ENCODE measurements at places on chromosomes 2 and 18.
A peak's percentile ranks its signal among the peaks of the same experiment; 100 is the strongest.

GRCh38 chr2:9752441-9753275, 90.6 kb upstream of the TAF1B start:
- no peak for DNase-seq

- peak; percentile 18 for DNase-seq
Observed at GRCh38 chr2:128577141-128577930, 258.7 kb upstream of the HS6ST1 start.

DNA sequence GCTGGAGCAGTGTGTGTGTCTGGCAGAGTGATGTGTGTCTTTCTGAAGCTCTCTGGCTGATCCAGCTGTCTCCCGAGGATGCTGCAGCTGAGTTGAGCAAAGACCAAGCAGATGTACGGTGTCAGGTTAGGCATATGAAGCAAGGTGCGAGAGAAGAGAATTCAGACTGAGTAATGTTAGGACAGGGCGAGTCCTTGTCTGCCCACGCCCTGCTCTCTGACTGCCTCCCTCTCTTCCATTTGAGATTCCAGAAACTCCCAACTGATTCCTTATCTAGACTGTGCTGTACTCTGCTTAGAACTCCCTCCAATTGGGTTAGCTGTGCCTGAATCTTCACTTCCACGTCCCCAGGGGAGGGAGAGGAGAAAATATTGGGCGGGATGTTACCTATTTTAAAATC, 25.7 kb upstream of the LPIN1 start:
- DNase-seq, result no peak

- no peak for DNase-seq
Observed at GRCh38 chr2:4221845-4222244, 518.5 kb downstream of the DCDC2C start.

DNA sequence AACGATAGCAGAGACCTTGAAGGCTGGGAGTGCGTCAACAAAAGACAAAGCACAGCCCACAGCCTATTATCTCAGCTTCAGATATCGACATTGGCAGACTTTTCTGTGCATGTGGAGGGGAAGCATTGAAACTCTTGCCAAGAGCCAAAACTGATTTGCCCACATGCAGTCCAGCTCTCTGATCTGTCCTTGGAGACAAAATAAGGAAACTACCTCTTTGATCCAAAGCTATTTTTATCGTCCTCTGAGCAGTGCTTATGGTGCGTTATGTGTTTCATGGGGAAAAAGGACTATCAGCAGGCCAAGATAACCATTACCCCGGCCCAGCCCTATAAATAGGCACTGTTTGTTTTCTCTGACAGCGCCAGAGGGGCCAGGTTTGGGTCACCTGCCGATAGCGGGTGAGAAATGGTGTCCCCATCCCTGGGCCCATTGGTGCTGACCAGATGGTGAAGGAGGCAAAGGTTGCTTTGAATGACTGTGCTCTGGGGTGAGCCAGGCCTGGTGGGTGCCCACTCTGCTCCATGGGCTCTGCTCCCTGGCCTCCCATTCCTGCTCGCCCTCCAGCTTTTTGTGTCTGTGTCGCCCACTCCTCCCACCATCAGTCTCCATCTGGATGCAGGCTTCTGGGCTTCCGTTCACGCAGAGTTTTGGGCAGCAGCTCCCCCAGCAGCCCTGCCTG, 176.1 kb upstream of the HS6ST1 start:
- no peak for DNase-seq

GRCh38 chr18:78781601-78781960, 198.0 kb upstream of the SALL3 start:
- no peak for DNase-seq

- DNase-seq, result no peak
Observed at GRCh38 chr2:23544589-23545295, 159.8 kb downstream of the KLHL29 start.

DNA sequence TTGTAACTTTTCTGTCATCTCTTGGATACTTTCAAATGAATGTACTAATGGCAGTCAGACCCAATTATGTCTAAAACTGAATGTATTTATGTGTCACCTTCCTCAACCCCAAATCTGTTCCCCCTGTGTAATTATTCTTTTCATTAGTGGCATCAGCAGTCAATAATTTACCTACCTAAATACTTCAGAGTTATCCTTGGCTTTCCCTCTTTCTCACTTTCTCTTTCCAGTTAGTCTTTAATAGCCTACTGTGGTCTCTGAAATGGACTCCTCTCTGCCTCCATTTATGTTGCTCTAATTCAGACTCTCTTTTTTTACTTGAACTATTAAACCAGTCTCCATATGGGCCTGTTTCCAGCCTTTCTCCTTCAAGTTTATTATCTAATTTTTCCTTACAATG, 21.0 kb downstream of the C18orf63 start:
- no peak for DNase-seq

- no peak for DNase-seq
Observed at GRCh38 chr2:27171351-27171848, 22.6 kb downstream of the TCF23 start.

- DNase-seq, result peak; percentile 57
Observed at GRCh38 chr2:237674731-237675276, 47.4 kb downstream of the LRRFIP1 start.

GRCh38 chr2:188983427-188984064, 9.4 kb downstream of the COL3A1 start:
- DNase-seq, result no peak

DNA sequence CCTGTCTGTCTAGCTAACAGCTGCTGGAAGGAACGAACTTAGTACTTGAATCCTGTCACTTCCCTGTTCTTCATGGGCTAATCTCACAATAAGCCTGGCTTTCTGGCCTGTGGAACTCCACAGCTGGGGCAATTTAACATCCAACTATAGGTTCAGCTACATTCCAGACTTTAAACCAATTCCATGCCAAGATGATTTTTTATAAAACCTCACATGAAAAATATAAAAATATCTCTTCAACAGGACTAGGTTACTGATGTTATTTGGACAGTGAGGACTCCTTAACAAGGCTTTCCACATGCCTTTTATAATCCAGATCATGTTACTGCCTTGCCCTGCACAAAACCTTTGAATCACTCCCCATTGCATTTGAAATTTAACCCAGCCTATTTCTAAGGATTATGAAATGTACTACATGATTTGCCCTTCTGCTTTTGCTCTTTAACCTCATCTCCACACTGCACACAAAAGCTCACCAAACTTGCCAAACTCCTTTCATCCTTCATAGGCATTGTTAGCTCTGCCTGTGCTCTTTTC, 863.2 kb upstream of the CHAC2 start:
- DNase-seq, result no peak

DNA sequence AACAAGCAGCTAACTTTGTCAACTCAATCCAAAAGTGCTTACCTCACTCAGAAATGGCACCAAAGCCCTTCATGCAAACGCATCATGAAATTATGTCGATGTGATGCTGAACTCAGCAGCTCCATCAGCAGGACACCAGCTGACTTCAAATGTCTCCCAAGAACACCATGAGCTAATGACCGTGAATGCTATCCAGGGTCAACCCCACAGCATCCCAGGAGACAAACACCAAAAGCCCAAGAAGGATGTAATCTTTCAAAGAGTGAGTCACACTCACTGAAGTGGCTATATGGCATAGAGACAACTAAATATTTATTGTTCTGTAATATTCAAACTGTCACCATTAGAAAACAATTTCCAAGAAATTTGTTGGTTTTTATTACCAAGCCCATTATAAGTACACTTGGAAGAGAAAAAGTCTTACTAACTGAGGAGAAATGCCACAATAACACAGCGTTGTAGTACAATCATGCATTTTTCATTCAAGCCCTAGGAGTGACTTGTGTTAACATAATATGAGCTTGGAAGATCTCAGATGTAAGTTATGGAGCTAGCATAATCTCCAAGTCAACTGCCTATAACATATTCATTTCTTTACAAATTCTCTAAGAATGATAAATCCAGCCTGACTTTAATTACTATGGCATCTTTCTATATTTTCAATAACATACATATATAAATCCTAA, 165.0 kb upstream of the CCDC68 start:
- DNase-seq, result no peak

DNA sequence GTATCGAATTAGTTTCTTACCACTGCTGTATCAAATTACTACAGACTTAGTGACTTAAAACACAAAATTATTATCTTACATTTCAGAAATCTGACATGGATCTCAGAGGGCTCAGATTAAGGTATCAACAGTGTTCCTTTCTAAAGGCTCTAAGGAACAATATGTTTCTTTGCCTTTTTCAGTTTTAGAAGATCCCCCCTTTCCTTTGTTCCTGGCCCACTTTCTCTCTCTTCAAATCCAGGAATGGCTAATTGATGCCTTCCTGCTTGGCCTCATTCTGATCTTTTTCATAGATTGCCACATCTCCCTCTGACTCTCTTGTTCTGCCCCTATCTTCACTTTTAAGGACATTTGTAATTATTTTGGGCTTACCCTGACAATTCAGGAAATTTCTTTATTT, 65.7 kb downstream of the LRP1B start:
- DNase-seq, result no peak

- DNase-seq, result no peak
Observed at GRCh38 chr18:655445-655844, 2.0 kb upstream of the TYMS start.

DNA sequence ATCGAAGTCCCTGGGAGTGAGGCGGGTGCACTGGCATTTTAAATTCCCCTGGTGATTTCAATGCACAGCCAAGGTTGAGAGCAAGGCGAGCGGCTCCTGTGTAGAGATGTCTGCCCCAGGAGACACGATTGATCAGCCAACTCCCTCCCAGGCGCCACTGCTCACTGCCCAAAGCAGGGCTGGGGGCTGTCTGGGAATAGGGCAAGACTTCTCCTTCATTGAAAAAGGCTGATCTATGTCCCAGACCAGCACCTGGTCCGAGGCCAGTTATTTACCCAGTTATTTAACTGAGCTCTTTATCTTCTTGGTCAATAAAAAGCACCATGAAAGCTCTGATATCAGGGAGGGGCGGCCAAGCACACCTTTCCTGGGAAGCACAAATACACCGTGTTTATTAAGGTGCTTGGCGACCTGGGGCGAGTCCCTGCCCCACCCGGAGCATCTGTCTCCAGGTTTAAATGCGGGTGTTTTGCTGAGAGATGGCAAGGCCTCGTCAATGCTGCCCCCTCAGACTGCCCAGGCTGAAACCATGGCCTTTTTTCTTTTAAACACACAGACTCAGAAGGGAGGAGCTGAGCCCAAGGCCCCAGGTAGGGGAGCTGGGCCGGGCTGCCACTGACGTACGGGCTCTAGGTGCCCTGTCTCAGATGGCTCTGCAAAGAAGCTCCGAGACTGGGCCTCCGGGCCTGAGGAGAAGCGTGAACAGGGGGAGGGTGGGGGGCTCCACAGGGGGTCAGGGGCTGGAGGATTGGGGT, 73.9 kb upstream of the HPCAL1 start:
- DNase-seq, result no peak

- no peak for DNase-seq
Observed at GRCh38 chr2:37615804-37616676, 55.4 kb downstream of the CDC42EP3 start.

GRCh38 chr2:229235131-229235914, 35.8 kb downstream of the PID1 start:
- no peak for DNase-seq

Data from C1 segment of cervical spinal cord (tissue), 14 donors.